ELR (cell line): ENCODE measurements at places on chromosomes 11 and 22.

DNA sequence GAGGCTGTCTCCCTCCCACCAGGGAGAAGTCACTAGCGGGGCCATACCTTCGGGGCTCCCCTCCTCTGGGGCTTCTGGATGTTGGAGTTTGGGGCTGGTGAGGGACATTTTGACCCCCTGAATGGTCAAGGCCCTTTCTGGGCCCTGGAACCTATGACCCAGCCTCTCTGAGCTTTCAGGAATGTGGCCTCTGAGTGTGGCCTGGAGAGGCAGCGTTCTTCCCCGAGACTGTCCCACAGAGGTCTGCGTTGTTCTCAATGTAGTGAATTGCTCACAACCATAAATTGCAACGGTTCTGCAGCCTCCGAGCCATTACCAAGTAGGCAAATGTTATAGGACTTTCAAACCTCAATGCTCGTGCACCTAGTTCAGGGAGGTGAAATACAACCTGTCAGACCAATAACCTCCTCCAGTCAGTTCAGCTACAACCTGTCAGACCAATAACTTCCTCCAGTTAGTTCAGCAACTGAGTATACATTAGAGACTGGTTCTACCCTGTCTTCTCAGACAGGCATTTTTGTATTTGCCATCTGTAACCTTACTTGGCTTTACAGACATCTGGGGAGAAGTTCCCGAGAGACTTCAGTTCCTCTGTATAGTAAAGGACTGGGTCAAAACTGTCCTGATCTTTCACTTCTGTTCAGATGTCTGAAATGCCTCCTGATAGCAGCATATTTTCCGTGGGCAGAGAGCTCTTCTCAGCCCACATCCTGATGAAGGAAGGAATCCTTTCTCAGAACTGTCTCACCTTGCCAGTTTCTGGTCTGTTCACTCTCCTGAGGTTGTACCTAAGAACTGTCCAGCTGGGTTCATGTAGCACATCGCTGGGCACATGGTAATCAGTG is 34.2 kb downstream of the MICAL2 start:
- no peak for DNase-seq

DNA sequence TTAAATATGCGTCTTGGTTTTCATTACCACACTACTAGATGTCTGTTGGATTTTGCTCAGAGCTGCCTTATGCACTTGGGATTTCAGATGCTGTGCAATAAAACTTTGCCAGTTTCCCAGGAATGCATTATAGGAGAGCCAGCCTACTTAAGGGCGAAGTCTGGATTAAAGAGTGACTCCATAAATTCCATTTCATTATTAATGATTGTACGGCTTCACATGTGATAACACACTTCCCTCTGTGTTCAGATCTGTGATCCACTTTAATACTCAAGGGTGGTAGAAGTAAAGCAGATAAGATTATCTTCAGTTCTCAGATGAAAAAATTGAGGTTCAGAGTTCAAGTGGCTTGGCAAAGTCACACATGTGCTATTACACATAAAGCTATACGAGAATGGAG is 110.2 kb downstream of the C11orf91 start:
- no peak for DNase-seq

GRCh38 chr11:110179064-110179463 is 85.9 kb downstream of the ZC3H12C start:
- no peak for DNase-seq

- DNase-seq, result peak; percentile 37
Measured at GRCh38 chr11:68956142-68956541, 24.6 kb downstream of the MRGPRD start.

DNA sequence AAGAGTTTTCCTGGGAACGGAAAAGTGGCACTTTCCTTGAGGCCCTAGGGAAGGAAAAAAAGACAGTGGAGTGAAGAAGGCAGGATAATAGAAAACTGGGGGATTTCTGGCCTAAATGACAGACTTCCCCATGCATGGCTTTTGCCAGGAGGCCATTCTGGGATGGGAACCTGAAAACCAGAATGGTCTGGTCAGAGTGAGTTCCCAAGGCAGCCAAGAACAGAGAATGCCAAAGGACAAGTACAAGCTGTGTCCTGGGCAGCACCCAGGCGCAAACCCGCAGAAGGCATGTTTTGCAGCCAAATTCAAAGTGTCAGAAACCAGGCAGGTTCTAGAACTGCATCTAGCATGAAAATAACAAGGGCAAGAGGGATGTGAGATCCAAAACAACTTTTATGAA is 162.4 kb downstream of the SPON1 start:
- no peak for DNase-seq

DNA sequence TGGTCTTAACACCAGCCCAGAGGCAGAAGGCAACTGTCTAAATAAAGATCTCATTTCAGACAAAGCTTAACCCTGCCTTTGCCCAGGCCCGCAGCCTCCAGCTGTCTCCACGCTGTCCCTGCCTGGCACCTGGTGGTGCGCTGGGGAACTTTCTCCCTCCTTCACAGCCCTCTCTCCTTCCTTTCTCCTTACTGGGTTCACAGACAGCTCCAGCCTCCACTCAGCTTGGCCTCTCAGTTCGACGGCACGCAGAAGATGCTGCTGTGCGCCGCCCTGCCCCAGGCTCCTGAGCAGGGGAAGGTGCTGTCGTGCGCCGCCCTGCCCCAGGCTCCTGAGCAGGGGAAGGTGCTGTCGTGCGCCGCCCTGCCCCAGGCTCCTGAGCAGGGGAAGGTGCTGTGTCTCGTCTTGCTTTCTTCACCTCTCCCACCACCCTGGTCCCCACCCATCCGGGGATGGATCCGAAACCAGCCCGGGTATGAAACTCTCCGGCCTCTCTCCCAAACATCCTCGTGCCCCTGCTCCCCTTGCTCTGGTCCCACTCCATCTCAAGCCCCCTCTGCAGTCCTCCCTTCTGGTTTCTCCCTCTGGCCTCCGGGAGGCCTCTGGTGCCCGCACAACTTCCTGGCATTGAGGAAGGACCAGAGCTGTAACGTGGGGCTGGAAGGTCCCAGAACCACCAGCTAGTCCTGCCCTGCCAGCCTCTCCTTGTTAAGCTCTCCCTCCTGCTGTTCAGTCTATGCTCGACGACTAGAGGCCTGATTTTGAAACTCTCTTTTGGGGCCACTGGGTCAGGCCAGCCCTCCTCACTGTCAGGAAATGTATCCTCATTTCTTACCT is 22.9 kb upstream of the JAM3 start:
- DNase-seq, result peak; percentile 21

DNA sequence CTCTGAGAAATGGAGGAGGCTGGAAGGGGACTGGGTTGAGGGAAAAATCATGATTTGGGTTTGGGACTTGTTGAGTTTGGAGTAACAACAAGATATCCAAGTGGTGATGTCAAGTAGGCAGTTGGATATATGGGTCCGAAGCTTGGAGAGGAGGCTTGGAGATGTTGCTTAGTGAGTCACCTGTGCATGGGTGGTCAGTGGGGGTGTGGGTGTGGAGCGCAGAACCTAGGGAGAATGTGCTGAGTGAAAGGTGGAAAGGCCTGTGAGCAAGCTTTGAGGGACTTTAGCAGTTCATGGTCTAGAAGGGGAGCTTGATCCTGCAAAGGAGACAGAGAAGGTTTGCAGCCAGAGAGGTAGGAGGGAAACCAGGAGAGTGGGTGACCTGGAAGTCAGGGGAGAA is 38.2 kb downstream of the PRDM11 start:
- no peak for DNase-seq

- no peak for DNase-seq
Measured at GRCh38 chr11:28961726-28962125, 853.5 kb downstream of the METTL15 start.

GRCh38 chr11:60485987-60486386 is 6.6 kb upstream of the MS4A12 start:
- peak; percentile 2 for DNase-seq

GRCh38 chr11:78841456-78842060 is 266.9 kb upstream of the NARS2 start:
- no peak for DNase-seq

GRCh38 chr11:67700141-67700540 is 25.7 kb upstream of the ALDH3B2 start:
- DNase-seq, result no peak

DNA sequence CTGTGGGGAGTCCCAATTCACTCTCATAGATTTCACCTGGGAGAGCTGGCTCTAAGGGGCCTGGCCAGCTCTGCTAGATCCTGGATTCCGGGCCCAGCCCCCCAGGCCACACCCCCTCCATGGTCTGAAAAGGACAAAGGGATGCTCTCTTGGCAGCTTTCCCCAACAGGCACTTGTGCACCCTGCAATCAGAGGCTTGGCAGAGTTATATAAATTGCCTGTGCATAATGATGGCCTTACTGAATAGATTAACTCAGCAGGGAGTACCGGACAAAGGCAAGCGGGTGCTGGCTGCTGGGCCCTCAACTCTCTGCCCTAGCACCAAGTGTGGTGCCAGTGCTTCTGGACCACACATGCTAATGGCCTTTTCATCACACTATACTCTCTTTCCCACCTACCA is 461.6 kb downstream of the BUD13 start:
- DNase-seq, result no peak

- peak; percentile 37 for DNase-seq
Measured at GRCh38 chr11:33734441-33735270, 1.6 kb downstream of the CD59 start.

- DNase-seq, result no peak
Measured at GRCh38 chr11:117825538-117826189, 1.1 kb upstream of the FXYD2 start.

DNA sequence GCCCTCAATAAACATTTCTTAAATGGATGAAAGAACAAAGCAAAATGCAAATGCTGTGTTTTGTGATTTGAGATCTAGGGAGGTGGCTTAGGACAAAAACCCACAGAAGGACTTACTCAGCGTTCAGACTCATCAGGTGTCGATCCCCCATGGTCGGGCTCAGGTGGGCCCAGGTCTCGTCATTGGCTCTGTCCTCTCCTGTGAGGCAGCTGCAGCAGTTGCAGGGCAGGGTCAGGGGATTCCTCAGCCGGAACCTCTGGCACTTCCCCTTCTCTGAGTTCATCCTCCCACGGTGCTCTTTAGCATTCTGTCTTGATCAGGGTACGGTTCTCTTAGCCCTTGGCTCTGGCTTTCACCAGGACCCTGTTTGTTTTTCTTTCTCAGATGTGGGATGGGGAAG is 14.0 kb upstream of the ACR start:
- DNase-seq, result no peak

- DNase-seq, result no peak
Measured at GRCh38 chr11:1055109-1055703, 18.7 kb upstream of the MUC6 start.

GRCh38 chr11:68043349-68044144 is 4.7 kb downstream of the TCIRG1 start:
- peak; percentile 95 for DNase-seq

DNA sequence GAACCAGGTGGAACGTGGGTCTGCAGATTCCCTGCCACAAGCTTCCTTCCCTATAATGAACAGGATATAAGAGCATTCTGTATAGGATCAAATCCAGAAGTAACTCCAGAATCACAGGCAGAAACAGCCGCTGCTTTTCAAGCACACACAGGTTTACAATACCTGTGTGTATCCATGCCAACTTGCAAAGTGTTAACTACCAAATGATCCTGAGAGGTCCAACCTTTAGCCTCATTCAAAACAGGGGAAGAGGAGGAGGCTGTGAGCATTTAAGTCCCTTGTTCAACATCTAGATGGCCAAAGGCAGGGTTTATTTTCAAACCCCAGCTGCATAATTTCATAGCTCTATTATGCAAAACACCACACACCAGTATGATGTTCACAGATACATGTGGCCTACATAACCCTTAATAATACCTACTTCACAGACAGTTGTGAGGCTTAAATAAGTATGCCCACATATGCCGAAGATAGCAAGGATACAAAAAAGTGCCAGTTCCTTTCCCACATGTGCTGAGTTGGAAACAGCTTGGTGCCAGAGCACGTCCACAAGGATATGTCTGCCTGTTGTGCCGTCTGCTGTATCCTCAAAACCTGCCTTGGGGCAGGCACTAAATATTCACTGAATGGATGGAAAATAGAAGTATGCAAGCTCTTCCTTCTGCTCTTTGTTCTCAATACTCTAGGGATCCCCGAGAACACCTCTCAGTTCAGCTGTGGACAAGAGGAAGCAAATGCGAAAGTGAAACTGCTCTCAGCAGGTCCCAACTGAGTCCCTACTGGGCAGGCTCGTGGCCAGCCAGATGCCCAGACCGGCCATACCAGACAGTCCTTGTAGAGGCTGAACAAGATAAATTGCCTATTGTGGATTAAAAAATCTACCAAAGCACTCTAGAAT is 66.8 kb downstream of the LARGE1 start:
- no peak for DNase-seq

DNA sequence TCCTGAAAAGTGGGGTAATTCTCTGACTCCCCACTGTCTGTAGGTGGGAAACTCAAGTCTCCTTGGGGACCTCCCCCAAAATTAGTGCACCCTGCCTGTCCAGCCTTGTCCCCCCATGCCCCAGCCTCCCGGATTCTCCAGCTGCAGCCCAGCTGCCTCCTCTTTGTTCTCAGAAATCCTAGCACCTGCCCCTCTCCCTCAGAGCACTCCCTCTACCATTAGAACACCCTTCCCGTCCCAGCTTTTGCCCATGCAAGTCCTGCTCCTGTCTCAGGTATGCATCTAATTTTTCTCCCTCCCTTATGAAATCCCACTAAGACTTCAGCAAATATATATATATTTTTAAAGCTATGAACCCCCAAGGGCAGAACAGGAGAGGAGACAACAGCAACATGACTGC is 37.3 kb downstream of the LRFN4 start:
- no peak for DNase-seq

GRCh38 chr11:76131671-76132631 is 74.4 kb downstream of the WNT11 start:
- DNase-seq, result no peak

DNA sequence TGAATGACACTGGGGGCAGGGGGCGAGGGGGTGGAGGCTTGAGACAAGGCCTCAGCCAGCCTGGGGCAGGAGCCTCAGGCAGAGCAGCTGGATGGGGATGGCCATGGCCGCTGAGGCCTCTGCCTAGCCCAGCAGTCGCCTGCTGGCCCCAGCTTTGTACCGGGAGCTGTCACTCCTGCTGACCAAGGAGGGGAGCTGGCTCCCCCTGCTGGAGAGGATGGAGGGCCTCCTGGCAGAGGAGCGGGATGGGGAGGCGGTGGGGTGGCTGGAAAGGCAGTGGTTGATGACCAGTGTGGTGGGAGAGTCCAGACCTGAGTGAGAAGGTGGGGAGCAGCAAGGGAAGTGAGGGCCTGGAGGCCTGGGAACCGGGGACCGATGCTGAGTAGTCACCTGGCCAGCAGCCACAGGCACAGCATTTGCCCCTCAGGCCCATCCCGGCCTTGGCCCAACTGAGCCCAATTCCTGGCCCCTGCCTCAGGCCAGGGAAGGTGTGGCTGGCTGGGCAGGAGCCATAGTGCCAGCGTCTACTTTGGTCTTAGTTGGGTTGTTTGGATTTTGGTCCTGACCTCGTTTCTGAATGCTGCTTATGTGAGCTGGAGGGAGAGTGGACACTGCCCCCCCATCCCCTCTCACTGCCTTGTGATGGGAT is 6.0 kb upstream of the SUSD2 start:
- peak; percentile 84 for DNase-seq

DNA sequence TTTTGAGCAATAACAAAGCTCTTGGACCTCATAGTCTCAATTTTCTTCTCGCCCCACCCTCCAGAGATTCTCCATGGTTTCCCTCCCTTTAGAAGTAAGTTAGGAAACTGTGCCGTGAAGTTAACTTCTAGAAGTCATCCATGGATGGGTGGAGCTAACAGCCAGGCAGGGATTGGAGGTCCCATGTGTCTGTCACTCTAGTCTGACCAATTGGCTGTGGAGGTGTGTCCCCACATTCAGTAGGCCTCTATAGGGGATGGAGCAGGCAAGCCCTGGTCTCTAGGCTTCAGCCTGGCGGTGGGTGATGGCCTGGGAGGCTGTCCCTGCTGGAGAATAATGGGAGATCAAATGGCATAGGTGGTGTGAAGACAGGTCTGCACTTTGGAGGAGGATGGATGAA is 50.7 kb downstream of the TP53I11 start:
- DNase-seq, result peak; percentile 64
